ENCODE measurements at places on chromosomes 2 and 18.

GRCh38 chr2:19426941-19427340 lies 68.5 kb upstream of the OSR1 start:
- no peak for DNase-seq

GRCh38 chr2:31312898-31313297 lies 78.9 kb downstream of the EHD3 start:
- no peak for DNase-seq

DNA sequence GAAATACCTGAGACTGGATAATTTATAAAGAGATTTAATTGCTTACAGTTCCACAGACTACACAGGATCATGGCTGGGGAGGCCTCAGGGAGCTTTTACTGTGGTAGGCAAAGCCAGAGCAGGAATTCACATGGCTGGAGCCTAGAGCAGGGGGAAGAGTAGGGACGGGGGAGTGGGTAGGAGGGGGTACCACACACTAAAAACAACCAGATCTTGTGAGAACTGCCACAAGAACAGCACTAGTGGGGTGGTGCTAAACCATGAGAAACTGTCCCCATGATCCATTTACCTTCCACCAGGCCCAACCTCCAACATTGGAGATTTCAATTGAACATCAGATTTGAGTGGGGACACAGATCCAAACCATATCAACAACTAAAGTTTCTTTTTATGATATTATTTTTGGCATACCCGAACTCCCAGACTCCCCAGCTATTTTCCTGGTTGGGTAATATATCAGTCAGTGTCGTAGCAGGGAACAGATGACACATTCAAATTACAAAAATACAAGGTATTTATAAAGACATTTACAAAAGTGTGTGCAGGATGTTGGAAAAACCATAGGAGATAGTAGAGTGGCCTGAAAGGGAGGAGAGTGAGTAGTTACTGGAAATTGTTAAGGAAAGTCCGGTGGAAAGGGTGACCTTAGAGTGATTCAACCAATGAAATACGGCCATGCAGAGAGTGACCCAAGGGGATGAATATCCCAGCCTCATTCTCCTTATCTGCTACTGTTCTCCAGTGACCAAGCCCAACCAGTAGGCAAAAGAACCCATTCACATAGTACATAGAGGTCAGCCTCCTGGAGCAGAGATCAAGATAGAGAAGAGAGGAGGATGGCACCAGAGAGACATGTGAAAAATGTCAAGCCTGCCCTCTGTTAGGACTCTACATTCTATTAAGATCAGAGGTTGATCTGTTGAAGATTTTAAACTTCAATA lies 8.8 kb downstream of the RPL37A start:
- no peak for DNase-seq

DNA sequence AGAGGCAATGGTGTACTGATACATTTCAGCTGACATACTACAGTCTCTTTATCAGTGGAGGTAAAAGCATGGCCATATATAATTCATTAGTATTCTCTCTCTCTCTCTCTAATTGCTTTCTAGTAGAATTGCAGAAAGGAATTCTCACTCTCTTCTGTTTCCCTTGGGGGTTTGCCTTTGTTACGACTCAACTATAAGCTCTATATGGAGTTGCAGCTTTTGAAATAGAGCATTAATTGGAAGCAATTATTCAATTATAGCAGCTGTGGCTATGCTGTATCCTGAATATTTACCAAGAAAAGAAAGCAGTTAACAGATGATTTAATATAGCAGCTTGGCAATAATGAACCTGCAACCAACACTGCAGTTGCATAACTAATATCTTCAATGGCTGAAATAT lies 132.7 kb upstream of the STON1 start:
- DNase-seq: no peak

- DNase-seq: no peak
Measured at GRCh38 chr18:80059945-80060344, 25.7 kb downstream of the RBFA start.

GRCh38 chr2:113282747-113283533 lies 4.2 kb upstream of the PAX8 start:
- DNase-seq: no peak

DNA sequence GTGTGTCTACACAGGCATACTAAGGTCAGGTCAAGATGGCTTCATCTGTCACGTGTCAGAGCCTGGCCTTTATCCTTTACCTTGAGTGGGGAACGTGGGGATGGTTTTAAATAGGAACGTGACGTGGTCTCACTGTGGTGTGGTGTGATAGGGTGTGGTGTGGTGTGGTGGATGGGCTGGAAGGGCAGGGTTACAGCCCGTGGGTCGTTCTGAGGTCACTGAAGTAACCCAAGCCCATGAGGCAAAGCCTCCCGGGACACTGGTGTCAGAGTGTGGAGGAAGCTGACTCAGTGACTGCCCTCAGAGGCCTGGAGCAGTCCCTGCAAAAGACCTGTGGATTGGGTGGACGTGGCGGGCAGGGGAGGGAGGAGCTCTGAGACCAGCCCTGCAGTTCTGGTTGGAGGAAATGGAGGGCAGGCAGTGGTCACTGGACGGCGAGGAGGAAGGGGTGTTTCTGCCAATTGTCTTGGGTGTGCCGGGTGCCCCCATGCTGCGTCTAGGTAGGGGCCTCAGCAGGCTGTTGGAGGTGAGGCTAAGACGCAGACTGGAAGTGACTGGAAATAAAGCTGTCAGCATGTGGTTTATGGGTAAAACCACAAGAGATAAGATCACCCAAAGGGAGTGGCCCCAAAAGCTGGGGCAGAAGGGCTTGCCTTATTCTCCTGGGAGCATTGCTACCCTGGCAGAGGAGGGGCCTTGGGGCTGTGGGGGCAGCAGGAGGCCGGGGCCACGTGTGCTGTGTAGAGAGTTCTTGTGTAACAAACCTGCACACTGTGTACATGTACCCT lies 84.8 kb downstream of the SH3RF3 start:
- DNase-seq: peak; percentile 62

DNA sequence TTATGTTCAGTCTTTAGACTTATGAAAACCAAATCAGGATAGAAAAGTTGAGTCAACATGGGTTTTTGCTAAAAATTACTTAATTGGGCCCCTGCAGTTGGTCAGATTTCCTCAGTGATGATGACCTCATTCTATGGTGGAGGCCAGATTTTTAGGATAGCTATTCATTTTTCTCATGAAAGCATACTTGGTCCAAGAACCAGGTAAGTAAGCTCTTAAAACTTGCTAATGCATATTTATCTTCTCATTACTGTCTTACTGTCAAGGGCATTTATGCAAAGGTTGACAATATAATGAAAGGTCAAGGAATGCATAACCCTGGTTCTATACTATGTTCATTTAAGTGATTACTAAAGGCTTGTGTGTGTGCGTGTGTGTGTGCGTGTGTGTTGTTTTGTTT lies 650.6 kb downstream of the SATB2 start:
- DNase-seq: no peak

DNA sequence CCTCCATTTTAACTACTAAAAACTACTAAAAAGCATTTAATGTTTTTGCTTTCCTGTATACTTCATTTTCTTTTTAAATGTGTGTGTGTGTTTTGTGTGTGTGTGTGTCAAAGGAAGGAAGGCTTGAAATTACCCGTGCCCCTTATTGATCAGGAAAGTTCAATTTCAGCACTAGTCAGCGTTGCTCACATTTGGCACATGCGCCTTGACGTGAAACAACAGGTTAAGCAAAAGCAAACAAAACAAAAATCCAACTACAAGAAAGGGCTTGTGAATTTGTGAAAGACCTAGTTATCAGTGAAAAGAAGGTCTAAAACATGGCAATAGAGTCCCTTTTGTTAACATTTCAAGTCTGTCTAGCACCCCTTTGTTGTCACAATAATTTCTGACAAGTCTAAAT lies 72.5 kb downstream of the KCNH7 start:
- no peak for DNase-seq

DNA sequence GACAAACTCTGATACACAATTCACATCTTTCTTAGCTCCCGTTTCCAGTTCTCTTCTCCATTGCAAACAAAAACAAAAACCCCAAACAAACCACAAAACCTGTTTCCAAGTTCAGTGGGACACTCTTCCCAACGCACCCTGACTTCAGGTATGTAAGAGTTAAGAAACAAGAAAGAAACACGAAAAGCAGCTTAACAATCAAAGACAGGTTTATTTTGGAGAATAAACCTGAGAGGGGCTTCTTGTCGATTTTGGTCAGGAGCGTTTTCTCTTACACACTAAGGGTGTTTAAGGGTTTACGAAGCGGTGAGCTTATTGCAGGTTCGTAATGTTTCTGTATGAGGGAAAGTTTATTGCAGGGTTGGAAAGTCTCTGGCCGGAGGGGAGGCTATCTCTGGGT lies 905 bp upstream of the ATG16L1 start:
- DNase-seq: no peak

GRCh38 chr2:27959496-27959895 lies 69.0 kb downstream of the BABAM2 start:
- no peak for DNase-seq

Measured in stimulated activated CD4-positive, alpha-beta T cell treated with anti-CD3 and anti-CD28 coated beads, Interleukin-12 subunit alpha, Interleukin-12 subunit beta, amount 100 ng/mL, for 48 hours (primary cell).